ENCODE measurements at places on chromosomes 7 and 10. TPM values are rescaled to one million over a fixed set of nuclear protein-coding genes. Genes with fewer than 3 reads are reported as not detected.

DNA sequence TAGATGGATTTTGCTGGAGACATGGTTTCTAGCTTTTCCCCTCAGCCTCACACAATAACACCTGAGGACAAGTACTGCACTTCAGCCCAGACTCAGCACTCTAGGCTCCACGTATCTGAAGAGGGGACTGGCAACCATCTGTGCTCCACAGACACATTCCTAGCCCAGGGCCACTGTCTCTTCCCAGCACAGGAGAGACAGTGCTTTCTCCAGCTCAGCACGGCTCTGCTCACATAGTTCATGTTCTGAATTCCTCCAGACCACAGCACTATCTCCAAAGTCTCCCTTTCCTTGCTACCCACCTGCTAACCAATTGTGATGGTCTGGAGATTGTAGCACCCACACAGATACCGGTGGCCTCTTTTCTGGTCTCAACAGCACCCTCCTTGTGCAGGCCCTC lies 114.5 kb downstream of the HTR7 start:
- no peak overlapping the region for H3K4me3 ChIP-seq
- no peaks in the 10 kb centered on the region for H3K36me3 ChIP-seq
- H3K4me1 ChIP-seq, result peaks cover 32% of the 10 kb centered on the region
- peaks cover 3% of the 10 kb centered on the region for H3K27me3 ChIP-seq
- no peak overlapping the region for H3K27ac ChIP-seq

DKK1 gene
- total RNA-seq, result 3.1 TPM

DNA sequence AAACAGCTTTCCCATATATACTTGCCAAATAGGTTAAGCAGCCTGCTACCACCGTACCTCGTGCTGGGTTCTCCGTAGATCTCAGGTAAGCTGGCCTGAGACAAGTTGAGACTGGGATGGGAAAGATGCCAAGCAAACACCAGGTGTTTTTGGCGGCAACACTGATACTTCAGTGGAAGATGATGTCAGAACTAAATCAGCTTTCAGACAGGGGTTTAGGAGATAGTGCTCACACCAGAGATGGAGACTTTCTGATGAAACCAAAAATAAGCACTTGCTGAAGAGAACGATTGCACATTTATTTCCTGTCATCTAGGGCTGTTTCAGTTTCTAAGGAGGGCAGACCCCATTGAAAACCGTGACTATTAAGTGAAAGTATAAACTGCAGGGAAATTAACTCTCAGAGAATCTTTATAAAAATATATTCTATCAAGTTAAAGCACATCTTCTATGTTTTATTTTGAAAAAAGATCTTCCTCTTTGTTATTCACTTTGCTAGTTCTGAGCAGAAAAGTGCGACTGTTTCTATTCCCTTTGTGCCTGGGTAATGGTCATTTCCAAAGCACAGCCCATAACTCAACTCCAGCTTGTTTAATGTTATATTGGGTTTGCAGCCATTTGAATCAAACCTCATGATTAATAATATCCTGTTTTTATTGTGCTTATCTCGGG lies 149.9 kb downstream of the CPED1 start:
- H3K4me1 ChIP-seq, result no peaks in the 10 kb centered on the region
- H3K36me3 ChIP-seq, result no peaks in the 10 kb centered on the region
- H3K27ac ChIP-seq, result no peak overlapping the region
- H3K27me3 ChIP-seq, result no peaks in the 10 kb centered on the region

- peaks cover 19% of the 10 kb centered on the region for H3K36me3 ChIP-seq
- DNase-seq, result no peak
- no peaks in the 10 kb centered on the region for H3K27me3 ChIP-seq
- H3K27ac ChIP-seq, result no peak overlapping the region
- H3K4me1 ChIP-seq, result no peaks in the 10 kb centered on the region
- H3K4me3 ChIP-seq, result no peak overlapping the region
Observed at GRCh38 chr10:99742254-99742653, 10.2 kb downstream of the CUTC start.

TBX20 gene
- total RNA-seq, result 1.2 TPM

DNA sequence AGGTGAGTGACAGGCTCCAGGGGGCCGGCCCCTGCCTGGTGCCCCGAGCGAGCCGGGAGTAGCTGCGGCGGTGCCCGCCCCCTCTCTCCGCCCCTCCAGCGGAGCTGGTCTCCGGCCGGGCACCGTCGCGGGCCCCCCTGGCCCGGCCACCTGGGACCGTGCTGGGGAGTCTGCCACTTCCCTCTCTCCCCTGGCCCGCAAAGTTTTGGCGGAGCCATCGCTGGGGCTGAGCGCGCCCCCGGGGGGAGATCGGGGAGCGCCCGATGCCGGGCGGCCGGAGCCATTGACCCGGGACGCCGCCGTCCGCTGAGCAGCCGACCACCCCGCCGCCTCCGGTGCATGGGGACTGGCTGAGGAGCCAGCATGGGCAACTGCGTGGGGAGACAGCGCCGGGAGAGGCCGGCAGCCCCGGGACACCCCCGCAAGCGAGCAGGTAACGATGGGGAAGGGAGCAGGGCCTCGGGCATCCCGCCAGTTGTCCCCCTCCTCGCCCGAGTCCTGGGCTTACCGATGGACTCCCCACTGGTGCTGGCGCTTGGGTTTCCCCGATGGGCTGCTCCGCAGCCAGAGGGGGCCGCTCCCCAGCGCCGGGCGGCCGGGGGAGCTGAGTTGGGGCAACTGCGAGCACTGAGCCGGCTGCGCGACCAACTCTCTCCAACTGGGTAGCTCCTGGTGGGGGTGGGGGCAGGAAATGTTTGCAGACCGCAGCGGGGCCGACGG lies at the start of gene UBTD1:
Gene UBTD1, plus strand, starts transcription at position 84 of the 720 bp plus-strand sequence. Its CDS starts 280 bp downstream, at position 364.
- H3K27ac ChIP-seq, result peak within 1 kb of the TSS; percentile 94
- DNase-seq, result peak; percentile 44
- H3K36me3 ChIP-seq, result no peaks in the 10 kb centered on the region
- peak within 1 kb of the TSS; percentile 96 for H3K4me3 ChIP-seq

DNA sequence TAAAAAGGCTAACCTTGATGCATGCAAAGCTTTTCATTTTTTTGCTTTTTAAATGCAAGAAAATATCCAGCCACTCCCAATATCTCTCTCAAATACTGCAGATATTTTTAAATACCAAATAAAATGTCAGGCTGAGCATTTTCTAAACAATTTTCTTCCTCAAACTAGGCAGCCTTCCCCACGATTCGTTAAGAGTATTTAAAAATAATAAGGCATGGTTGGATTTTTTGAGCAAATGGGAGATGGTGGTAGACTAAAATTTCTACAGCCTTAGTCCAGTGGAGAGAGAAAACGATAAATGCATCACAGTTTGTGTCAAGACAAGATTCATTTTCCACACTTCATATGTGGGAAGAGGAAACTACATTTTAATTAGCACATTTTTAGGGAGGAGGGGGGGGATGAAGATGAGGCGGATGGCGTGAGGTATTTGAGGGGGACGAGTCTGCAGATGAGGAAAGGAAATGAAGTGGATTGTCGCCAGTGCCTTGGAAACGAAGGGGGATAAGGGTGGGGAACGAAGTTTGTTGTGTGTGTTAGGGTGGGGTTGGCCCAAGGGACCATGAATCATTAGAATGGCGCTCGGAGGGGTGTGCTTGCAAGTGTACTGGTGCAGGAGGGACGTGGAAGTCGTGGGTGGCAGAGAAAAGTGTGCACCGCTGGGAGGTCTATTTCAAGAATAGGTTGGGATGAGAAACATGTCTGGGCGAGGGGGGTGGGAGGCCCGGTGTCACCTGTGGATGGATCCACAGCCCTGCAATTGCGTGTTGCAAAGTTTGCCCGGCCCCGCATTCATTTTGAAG lies 1.2 kb upstream of the ADD3 start:
- H3K36me3 ChIP-seq, result no peaks in the 10 kb centered on the region
- H3K27me3 ChIP-seq, result no peaks in the 10 kb centered on the region
- no peak overlapping the region for H3K27ac ChIP-seq
- no peak overlapping the region for H3K4me3 ChIP-seq
- peaks cover 9% of the 10 kb centered on the region for H3K4me1 ChIP-seq

DNAJC12 gene
- 54.7 TPM for total RNA-seq

DNA sequence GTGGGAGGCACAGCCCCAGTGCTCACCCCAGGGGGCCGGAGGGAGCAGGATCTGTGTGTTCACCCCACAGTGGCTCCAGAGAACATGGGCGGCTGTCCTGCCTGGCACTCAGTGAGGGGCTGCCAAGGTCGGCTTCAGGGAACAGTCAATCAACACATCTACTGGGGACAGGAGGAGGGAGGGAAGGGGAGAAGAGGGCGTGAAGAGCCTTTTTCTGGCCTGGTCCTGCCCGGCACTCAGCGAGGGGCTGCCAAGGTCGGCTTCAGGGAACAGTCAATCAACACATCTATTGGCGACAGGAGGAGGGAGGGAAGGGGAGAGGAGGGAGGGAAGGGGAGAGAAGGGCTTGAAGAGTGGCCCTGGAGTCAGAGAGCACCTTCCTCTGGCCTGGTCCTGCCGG lies 184.9 kb downstream of the ADARB2 start:
- DNase-seq, result peak; percentile 16
- H3K27ac ChIP-seq, result no peak overlapping the region
- peaks cover 6% of the 10 kb centered on the region for H3K27me3 ChIP-seq

GPER1 gene
- total RNA-seq, result 0.59 TPM

Data from glutamatergic neuron (in vitro differentiated cells).